ENCODE measurements at places on chromosomes 7 and 10.

DNA sequence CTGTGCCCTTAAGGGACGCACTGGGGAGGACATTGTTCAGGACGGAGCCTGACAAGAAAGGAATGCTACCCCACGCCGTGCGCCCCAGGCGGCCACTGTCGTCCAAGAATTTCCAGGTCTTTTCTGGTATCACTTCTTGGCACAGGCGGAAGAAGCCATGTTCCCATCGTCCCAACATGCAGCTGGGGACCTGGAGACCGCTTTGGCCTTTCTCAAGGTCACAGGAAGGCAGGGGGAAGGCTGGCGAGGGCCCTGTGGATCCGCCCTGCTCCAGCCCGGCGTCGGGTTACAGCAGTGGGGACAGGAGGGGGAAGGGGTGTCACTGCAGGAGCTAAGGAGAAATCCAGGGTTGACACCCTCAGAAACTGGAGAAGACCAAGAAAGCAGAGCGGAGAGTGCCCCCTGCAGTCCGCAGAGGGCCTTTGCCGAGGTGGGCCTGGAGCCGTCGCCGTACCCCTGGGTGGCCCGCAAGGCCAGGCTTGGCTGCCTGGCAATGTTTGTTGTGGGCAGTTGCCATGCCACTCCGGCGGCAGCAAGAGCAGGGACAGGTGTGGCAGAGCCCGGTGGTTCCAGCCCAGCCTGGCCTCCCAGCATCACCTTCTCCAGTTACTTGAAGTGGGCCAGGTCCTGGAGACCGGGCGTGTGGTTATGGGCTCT, 104.1 kb downstream of the LHPP start:
- DNase-seq = no peak

GRCh38 chr7:148774471-148774870, 75.8 kb downstream of the CUL1 start:
- no peak for DNase-seq

DNA sequence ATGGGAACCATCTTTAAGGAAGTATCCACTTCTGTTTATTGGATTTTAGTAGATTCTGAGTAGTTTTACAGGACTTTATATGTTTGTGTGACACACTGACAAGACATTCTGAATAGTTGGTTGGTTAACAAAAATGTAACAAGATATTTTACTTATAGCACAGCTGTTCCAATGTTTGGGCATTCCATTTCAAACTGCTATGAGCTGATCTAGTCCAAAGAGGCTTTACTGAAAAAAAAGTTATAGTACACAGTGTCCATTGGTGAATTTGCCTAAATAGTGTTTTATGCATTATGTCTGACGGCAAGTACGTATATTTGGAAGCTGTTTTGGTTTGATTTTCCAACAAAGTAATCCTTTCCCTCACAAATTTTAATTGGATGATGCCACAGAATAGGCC, 99.1 kb downstream of the SAMD9 start:
- peak; percentile 59 for DNase-seq

GRCh38 chr7:42380401-42380800, 143.4 kb upstream of the GLI3 start:
- DNase-seq = peak; percentile 81

DNA sequence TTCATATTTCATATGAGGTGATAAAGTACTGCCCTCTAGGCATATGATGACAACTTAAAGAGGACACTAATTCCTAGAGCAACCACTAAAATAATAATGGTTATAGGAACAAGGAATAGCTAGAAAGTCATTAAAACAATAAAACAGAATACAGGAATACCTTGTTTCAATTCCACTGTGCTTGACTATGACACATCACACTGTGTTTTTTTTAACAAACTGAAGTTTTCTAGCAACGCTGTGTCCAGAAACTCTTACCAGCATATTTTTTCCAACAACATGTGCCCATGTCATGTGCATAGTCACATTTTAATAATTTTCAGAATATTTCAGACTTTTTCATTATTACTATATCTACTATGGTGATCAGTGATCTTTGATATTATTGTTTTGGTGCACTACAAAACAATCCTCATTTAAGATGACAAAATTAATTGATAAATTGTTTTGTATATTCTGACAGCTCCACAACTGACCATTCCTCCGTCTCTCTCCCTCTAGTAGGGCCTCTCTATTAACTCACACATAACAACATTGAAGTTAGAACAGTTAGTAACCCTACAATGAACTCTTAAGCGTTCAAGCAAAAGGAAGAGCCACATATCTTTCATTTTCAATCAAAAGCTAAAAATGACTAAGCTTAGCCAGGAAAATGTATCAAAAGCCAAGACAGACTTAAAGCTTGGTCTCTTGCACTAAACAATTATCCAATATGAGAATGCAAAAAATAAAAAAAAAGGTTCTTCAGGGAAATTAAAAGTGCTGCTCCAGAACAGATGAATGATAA, 85.8 kb downstream of the SNX13 start:
- no peak for DNase-seq

- DNase-seq = peak; percentile 26
Observed at GRCh38 chr7:6375348-6376101, 72.2 kb downstream of the DAGLB start.

DNA sequence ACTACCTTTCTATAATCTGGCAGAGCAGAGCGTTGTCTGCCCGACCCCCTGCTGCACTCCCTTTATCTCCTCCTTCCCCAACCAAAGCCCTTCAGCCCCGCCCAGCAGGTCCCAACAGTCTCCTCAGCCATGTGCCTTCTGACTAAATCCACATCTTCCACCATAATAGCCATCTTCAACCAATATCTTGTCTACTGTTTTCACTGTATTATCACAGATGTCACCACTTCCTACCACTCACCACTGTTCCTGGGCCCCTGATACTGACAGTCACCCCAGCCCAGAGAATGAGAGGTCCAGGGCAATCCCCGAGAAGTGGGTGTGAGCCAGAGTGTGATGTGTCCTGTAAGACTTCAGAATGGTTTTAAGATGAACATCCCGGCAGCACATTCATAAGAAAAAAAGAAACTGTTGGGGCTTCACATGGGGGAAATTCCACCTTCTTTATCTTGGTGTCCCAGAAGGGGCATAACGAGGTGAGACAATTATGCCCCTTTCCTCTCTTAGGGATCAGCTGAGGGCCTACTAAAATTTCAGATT, 25.3 kb downstream of the CCDC6 start:
- no peak for DNase-seq

GRCh38 chr7:5450549-5451327, 27.1 kb upstream of the TNRC18 start:
- DNase-seq = no peak

GRCh38 chr7:143015084-143015483, 11.8 kb downstream of the OR9A2 start:
- no peak for DNase-seq

DNA sequence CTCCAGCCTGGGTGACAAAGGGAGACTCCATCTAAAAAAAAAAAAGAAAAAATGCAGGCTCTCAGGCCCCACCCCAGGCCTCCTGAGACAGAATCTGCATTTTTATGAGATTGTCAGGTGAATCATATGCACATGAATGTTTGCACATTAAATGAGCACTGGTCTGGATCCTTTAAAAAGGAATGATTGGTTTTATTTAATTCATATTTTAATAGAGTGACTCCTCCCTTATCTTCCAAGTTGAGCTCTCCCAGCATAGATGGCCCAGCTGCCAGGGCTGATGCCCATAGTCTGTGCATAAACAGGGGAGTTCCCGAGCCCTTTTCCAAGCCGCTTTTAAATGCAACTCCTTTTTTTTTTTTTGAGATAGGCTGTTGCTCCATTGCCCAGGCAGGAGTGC, 28.5 kb downstream of the CUX1 start:
- DNase-seq = no peak

GRCh38 chr10:132705943-132706342, 80.0 kb downstream of the NKX6-2 start:
- no peak for DNase-seq

GRCh38 chr10:58743466-58744115, 230.9 kb downstream of the BICC1 start:
- DNase-seq = peak; percentile 54

GRCh38 chr10:123007558-123008354, 839 bp downstream of the IKZF5 start:
- DNase-seq = peak; percentile 46

- peak; percentile 46 for DNase-seq
Observed at GRCh38 chr10:66837990-66838389, 87.8 kb upstream of the LRRTM3 start.

DNA sequence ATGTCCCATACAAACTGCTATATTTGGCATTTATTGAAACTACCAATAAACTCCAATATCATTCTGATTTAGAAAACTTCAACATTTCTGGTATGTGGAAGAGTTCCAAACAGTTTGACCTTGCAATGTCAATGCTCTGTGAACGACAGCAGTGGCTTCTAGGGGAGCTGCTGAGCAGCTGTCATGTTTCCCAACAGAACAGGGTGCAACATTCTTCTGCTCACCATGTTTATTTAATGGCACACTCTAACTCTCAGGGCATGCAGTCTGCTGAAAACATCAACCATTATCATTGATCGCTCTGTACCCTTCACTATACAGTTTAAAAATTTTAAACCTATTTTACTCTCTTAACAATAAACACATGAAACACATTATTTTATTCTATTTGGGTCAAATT, 25.9 kb downstream of the LMOD2 start:
- no peak for DNase-seq

GRCh38 chr7:1542841-1543747, 12.6 kb downstream of the MAFK start:
- no peak for DNase-seq

- no peak for DNase-seq
Observed at GRCh38 chr10:129509155-129509554, 42.1 kb downstream of the MGMT start.

DNA sequence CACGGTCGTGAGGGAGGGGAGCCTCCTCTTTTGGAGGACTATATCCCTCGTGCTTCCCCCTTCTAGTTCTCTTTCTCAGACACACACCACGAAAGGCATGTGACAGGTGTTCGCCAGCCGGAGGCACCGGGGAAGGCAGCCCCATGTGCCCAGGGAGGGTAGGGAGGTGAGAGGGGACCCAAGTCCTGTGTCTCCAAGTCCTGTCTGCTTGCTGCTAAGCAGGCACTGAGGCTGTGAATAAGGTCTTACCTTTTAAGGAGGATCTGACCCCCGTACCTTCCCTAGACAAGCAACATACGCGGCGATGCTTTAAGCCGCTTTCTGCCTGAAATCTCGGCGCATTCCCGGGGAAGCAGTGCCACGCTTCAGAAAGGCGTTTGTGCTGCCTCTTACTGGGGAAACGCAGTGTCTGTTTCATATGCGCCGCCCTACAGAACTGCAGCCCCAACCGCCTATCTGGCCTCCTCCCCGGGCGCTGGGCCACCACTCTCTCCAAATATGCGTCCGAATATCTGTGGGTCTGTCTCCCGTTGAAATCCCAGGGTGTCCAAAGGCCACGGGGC, 770 bp downstream of the PLXNA4 start:
- DNase-seq = peak; percentile 73

DNA sequence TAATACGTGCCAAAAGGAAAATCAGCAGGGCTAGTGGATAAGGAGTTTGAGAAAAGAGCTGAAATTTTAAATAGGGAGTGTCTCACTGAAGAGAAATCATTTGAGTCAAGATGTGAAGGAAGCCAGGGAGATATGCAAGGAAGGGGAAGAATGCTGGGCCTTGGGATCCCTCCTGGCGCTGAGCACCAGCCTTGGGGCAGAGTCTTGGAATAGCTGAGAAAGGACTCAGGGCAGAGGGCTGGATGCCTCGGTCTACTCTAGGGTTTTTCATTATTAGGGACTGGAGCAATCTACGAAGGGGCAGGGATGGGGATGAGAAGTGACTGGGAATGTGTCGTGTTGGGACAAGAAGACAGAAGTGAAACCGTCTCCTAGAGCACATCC, 484 bp downstream of the ZWINT start:
- no peak for DNase-seq

DNA sequence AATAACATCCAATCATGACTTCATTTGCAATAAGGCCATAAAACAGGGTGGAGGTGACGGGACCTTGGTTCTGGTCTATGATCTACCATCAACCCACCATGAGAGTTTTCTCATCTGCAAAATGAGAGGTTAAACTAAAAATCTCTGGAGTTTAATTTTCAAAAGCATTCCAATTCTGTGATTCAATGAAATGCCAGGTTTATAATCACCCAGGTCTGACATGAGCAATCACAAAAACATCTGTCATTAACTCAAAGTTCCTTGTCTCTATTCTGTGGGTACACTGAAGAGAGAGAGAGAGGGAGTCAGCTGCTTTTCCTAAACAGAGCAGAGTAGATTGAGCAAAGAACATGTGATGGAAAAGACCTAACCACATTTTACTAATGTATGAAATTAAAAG, 75.4 kb downstream of the NUDCD3 start:
- DNase-seq = peak; percentile 35

DNA sequence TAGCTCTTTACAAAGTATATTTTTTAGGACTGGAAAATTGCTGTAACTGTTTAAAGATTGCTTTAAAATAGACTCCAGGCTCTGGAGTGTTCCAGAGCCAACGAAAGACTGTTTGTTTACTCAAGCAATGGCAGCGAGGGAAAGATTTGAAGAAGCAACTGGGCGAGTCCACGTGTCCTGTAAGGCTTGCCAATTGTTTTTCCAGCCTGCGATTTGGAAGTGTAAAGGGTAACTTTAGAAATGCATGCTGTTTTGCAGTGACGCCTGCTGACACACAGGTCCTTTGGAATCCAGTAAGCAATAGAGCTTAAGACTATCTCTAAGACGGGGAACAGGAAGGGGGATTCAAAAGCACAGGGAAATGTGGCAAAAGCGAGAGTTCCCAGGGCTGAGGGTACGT, 55.8 kb downstream of the TACC2 start:
- peak; percentile 8 for DNase-seq

DNA sequence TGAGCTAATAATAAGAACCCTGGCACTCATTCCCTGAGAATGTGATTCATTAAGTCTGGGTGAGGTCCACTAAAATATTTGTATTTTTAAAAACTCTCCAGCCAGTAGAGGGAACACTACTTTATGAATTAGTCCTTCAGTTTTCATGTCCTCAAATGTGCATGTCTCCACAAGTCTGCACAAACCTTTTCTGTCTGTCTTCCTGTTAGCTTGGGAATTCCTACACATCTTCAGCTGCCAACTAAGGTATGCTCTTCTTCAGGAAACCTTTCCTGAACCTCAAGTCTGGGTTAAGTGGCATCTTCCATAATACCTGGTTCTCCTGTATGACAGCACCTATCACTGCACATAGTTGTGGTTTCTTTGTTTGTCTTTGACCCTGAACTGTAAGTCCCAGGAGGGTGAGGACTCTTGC, 119.6 kb upstream of the MKX start:
- DNase-seq = peak; percentile 44

DNA sequence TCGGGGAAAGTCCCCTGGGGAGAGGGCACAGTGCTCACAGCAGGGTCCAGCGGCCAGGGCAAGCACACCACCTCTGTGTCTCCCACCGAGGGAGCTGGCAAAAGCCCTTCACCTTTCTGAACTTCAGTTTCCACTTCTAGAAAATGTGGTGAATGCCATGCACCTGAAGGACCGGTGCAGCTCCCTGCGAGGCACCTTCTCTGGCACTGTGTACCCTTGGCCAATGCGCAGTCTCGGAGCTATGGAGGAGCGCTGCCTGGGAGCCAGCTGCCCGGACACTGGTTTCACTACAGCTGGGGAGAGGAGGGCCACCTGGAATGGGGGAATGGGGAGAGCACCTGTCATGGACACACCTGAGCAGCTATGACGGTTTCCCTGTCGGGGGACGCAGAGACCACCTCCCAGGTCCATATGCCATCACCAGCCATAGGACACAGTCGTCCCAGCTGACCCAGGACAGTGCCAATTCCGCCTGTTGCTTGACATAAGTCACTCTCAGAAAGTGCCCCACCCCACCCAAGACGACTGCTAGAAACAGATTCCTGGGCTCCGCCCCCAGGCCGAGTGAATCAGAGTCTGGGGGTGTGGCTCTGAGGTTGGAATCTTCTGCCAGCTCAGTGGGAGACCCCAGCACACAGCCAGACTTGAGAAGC, 16.8 kb downstream of the RASGEF1A start:
- no peak for DNase-seq

- no peak for DNase-seq
Observed at GRCh38 chr10:3692387-3692999, 92.5 kb downstream of the KLF6 start.
